ENCODE measurements at places on chromosomes 2 and 18.
A peak's percentile ranks its signal among the peaks of the same experiment; 100 is the strongest.

DNA sequence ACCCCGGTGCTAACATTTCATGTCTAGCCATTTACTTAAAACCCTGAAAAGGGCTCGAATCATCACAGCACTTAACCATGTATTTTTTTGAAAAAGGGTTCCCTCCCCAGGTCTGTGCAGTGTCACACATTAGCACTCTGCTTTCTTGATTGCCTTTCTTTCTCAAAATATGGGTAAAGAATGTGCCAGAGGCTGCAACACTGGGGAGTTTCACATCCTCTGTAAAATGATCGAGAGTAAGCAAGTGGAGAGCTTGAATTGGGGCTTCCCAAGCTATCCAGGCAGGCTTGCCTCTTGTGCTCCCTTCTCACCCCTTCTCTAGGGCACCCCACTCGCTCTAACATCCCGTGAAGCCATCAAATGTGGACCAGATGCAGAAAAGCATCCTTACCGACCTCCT, 177.0 kb upstream of the CCDC68 start:
- DNase-seq = no peak

- no peak for DNase-seq
Measured at GRCh38 chr2:209146682-209147320, 277.0 kb upstream of the MAP2 start.

- DNase-seq = peak; percentile 14
Measured at GRCh38 chr2:96342085-96342484, 6.5 kb downstream of the NCAPH start.

DNA sequence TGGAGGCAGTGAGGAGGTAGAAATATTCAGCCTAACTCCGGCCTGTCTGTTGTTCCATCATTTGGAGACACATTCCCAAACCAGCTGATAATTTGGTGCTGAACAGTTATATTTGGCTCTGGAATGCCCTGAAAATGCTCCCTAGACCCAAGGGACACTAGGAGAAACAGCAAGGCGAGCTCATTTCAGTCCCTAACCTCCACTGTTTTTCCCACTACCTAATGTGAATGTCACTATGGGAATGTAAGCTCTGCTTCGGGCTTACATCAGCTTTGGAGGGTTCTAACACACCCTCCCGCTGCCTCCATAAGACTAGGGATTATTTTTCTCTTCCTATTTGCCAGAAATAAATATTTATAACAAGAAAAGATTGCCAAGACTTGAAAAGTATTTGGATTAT, 103.5 kb downstream of the ANTXR1 start:
- no peak for DNase-seq

GRCh38 chr2:159086342-159086741, 117.9 kb downstream of the TANC1 start:
- no peak for DNase-seq

GRCh38 chr18:67425672-67426071, 90.8 kb downstream of the DSEL start:
- no peak for DNase-seq

- DNase-seq = no peak
Measured at GRCh38 chr2:182597570-182598295, 118.3 kb upstream of the DNAJC10 start.

GRCh38 chr2:174603280-174603679, 5.7 kb upstream of the WIPF1 start:
- no peak for DNase-seq

- DNase-seq = no peak
Measured at GRCh38 chr2:20573620-20574422, 77.1 kb downstream of the HS1BP3 start.

Measured in stimulated activated CD4-positive, alpha-beta T cell treated with anti-CD3 and anti-CD28 coated beads, Interleukin-12 subunit alpha, Interleukin-12 subunit beta, amount 100 ng/mL, for 4 hours (primary cell).